NCI-H1436 treated with DMSO at 0.1 percent for 48 hours (cell line): ENCODE measurements at places on chromosomes 16 and 17.

DNA sequence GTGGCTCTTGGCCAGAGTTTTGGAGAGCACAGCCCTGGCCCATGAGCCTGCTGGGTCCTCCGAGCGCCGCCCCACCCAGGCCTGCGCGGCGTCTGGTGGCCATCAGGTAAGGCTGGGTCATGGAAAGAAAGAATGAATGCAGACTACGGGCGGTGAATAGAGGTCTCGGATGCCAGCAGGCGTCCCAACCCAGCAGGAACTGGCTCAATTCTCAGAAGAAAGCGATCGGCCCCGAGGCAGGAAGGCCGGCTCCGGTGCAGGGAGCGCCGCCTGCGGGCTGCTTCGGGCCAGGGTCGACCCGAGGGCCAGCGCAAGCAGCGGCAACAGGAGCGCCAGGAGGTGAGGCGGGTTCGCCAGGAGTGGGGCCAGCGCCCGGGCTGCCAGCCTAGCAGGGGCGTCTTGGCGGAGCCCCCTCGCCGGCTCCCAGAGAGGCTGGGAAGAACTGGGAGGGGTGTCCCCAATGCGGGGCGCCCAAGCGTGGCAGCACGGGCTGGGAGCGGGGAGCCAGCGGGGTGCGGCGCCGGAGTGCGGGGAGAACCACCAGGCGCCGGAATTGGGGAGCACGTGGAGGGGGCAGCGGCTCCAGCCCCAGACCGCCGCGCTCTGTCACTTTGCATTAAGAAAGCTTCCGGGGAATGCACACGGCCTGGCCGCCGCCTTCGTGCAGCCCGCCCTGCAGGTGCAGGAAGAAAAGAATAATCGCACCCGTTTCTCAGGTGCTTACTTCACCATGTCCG lies 7.1 kb upstream of the TMC5 start:
- no peak for DNase-seq

- no peak for DNase-seq
Observed at GRCh38 chr17:57097832-57098421, 12.9 kb downstream of the AKAP1 start.

DNA sequence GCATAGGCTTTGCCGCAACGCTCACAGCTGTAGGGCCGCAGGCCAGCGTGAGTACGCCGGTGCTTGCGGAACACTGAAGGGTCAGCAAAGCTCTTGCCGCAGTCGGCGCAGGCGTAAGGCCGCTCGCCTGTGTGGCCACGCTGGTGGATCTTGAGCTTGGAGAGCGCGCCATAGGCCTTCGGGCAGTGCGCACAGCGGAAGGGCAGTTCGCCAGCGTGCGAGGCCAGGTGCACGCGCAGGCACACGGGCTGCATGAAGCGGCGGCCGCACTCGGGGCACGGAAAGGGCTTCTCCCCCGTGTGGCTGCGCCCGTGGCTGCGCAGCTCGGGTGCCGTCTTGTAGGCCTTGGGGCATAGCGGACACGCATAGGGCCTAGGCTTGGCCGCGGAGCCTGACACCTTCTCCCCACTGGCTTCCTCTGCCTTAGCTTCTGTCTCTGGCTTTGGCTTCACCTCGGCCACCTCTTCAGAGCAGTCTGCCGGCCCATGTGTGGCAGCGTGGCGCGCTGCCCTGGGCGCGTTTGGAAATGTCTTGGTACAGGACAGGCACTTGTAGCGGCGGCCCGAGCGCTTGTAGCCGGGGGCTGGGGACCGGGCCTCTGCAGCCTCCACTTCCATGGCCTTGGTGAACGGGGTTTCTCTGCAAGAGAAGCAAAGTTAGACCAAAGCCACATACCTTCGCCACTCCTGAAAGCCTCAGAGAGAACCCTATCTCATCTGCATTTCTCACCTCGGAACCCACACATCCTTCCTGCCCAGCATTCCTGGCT lies 10.0 kb downstream of the ZNF668 start:
- DNase-seq: no peak

- no peak for DNase-seq
Observed at GRCh38 chr17:42913522-42913921, 12.9 kb downstream of the G6PC1 start.

DNA sequence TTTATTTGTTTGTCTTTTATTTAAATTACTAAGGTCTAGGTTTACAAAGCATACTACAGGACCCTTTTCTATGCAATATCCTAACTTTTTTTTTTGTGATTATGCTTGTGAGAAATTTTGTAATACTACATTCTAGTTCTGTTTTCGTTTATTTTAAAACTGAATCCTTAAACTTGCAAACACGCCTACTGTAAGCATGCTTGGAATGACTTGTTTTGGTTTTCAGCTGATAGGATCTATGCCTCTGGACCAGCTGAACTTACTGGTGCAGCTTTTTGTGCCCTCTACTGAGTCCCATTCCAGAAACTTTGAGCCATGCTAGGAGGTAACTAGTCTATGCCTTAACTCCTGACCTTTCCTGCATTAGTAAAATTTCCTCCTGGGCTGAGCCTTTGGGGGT lies 6.0 kb downstream of the PDP2 start:
- no peak for DNase-seq

DNA sequence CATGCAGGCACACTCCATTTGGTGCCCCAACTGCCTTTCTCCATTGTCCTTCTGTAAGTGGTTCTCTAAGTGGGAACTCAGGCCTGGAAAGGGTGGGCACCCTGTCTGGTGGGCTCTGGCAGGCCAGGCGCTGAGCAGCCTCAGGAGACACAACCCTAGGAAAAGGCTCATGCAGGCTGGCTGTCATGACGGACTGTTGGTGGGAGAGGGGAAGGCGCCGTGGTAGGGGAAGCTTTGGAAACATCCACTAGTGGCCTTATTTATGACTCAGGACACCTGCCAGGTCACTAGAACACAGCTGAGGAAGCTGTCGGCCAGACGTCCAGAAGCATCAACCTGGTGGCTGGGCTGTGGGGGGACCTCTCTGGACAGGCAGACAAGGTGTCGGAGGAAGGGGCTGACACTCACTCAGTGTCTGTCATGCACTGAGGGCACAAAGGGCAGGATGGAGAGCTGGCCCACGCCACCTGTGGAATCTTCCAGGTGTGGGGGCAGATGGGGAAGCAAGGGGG lies 216.0 kb downstream of the SEC14L1 start:
- no peak for DNase-seq

DNA sequence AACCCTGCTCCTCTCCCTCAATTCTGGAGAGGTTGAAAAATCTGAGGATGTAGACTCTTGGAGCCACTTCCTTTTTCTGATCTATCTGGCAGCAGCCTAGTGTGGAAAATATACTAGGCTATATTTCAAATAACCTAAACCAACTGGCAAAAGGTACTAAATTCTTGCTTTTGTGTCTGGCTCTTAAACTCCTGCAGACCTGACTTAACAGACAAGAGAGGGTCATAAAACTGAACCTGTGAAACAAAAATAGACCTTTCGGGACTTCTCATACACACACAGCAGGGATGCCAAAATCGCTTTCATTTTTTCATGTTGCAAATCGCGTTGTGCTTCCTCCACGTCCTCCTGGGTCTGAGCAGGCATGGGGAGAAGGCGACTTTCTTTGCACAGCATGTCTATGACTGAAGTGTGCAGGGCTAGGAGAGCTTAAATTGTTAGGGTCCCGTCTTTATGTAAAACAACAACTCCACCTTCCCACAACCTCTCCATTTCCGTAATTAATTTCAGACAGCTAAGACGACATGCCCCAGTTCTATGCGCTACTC lies 520.7 kb upstream of the PSMD7 start:
- DNase-seq: no peak

DNA sequence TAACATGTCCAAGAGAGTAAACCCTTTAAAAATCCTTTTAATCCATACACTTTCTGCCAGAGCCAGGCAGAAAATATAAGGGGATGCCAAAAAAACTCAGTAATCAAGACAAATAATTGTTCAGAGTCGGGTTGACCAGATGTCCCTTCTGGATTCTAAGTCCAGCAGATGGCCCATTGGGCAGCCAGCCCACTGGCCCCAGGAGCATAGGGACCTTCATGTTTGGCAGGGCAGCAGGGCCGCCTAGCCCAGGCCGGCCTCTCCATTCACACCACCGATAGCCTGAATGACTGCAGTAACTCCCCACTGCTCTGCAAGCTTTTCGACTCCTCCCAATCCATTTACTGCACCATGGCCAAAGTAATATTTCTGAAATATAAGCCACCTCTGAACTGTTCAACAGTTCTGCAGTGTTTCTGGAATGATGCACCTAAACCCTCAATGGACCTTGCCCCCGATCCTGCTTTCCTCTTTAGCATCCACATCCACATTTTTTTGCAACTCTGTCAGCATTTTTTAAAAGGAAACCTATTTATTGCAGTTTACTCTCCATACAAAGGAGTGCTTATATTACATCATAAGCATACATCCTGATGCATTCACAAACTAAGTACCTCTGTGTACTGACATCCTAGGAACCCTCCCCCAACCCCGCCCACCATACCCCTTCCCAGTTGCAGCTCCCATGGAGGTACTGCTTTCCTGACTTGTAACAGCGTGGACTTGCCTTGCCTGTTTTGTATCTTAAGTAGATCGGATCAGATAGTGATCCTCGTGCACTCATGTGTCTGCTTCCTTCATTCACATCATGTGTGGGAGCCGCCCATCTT lies 46.4 kb downstream of the LDHD start:
- no peak for DNase-seq

DNA sequence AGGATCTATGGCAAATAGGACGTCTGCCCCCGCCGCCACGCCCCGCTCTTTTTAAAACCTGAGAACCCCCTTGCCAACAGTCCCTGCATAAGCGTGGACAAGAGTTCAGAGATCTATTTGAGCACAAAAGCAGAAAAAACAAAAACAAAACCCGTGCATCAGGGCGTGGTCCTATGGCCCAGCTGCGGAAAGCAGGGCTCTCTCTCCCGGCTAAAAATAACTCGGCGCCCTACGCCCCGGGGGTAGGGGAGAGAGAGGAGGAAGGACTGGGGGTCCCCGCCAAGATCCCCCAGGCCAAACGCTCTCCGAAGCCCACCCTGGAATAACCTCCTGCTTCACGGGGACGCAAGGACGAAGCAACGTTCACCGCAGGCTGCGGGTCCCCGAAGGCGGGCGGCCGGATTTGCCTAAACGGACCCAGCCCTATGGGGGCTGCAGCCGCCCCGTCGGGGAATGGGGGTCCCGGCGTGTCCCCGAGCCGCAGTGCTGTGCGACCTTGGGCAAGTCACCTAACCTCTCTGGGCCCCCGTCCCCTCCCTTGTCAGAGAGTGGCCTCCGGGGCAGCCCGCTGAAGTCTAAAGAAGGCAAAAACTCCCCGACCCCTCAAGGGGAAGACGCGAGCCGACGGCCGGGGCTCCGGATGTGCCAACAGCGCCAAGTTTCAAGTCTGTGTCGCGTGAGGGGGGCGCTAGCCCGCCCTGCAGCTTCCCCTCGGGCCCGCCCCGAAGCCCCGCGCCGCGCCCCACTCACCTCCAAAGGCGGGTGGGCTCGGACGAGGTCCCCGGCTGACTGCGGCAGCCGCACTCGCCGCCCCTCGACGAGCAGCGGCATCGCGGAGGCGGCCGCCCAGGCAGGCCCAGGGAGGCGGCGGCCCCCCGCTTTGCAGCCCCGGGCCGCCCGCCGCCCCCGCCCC lies 477 bp downstream of the NTAN1 start:
- DNase-seq: no peak

- no peak for DNase-seq
Observed at GRCh38 chr16:84834403-84834772, 14.6 kb downstream of the CRISPLD2 start.

GRCh38 chr17:20173091-20173490 lies 163.9 kb downstream of the SPECC1 start:
- no peak for DNase-seq

- no peak for DNase-seq
Observed at GRCh38 chr17:77285594-77286390, 145.0 kb downstream of the SEC14L1 start.

DNA sequence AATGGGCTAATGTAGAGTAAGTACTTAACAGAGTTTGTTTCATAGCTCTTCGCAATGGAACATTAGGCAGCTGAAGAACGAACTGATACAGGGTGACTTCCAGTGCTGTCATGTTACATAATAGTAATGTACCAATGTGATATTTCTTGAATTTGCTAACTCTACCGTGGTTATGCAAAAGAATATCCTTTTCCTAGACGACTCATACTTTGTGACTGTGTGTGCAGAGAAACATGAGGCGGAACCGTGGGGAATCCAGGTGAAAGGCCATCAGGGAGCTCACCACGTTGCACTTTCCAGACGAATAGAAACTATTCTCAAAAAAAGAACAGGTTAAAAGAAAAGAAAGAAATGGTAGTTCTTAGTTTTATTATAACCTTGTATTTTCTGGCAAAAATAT lies 13.2 kb downstream of the NOB1 start:
- no peak for DNase-seq
